Stimulated activated CD4-positive, alpha-beta T cell treated with anti-CD3 and anti-CD28 coated beads, Interleukin-1b, Interleukin-23, amount 100 ng/mL, for 24 hours (primary cell): ENCODE measurements at places on chromosomes 5 and 9.

DNA sequence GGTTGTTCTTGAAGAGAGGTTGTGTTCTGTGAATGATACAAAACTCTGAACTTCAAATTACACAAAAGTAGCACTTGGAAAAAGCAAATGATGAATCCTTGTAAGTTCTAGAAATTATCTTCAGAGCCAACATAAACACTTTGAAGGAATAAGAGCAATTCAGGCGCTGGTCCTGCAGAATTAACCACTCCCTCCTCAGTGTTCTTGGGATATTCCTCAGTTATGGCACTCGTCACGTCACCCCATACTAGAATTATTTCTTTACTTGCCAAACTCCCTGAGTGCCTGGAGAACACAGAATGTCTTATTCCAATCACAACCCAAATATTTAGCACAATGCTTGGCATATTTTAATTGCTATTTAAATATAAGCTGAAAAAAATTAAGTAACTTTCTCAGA is 126.3 kb downstream of the EFNA5 start:
- no peak for DNase-seq

DNA sequence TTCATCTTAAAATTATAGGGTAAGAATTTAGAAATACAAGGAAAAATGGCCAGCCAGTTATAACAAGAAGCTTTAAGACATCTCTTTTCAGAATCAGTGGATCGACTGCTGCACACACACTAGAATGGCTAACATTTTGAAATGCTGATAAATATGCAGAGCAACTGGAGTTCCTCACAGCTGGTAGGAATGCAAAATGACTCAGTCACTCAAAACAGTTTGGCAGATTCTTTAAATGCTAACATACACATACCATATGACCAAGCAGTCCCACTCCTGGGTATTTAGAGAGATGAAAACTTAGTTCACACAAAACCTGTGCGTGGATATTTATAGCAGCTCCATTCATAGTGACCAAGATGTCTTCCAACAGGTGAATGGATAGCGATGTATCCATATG is 23.2 kb upstream of the PSAT1 start:
- DNase-seq: no peak

DNA sequence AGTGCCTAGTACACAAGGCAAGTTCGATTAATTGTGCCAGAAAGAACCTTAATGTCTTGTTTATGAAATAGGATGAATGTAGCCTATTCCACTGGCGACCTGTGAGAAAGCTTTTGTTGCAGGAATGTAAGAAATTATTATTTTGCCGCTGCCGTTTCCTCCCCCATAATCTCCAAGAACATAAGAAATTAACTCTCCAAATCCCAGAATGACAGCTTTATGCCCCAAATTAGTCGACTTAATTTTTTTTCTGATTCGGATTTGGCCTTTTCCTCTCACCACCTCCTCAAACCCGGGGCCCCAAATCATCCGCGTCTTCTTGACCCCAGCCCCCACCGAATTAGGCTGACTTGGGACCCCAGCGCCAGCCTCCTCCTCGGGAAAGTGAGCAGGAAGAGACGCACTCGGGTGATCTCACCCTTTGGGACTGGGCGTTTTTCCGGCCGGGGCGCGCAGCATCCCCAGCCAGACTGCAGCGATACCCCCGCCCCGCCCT is 682 bp upstream of the SPTAN1 start:
- DNase-seq: no peak

- no peak for DNase-seq
Measured at GRCh38 chr5:29758986-29759421, 1434.5 kb upstream of the CDH6 start.

- no peak for DNase-seq
Measured at GRCh38 chr9:86238861-86239770, 20.3 kb downstream of the C9orf153 start.

DNA sequence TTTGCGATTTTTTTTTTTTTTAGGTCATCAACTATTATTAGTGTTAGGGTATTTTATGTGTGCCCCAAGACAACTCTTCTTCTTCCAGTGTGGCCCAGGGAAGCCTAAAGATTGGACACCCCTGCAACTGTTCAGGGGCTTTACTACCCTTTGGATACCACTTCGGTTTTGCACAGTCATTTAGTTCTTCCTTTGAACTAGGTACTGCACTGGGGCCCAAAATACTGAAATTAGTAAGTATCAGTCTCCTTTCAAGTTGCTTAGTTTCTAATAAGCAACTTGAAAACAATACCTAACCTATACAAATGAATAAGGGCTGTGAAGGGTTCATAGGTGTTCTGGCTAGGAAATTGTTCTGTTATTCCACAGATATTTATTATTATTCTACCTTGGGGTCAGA is 45.3 kb downstream of the CWC27 start:
- DNase-seq: no peak

DNA sequence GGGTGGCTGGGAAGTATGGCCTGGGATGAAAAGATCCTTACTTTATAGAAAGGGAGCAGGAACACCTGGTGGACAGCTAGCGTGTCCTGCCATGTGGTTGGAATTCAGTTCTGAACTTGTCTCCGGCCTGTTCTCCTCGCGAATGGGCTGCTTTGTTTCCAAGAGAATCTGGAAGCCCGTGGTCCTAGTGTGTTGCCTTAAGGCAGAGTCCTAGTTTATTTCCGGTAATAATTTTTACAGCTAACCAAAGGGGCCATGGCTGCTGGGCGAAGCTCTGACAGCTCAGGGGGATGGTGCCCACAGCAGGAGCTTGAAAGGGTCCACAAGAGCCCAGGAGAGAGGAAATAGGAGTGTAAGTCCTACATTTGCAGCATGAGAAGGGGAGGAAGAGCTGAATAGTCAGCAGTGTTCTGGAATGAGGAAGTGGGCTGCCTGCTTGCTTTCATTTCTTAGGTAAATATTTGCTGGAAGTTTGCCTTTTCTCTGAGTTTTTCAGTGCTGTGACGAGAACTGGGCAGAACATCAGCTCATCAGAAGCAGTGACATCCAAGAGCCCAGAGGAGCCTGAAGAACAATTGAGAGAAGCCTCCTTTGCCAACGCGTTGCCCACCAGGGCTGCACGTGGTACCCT is 13.1 kb upstream of the IGFBPL1 start:
- no peak for DNase-seq

GRCh38 chr9:33778700-33779351 is 16.5 kb upstream of the PRSS3 start:
- DNase-seq: no peak

GRCh38 chr9:95515272-95516113 is 1.3 kb downstream of the PTCH1 start:
- DNase-seq: no peak

GRCh38 chr9:32603914-32604852 is 31.2 kb upstream of the NDUFB6 start:
- no peak for DNase-seq

GRCh38 chr9:135480940-135481310 is 1.3 kb downstream of the PPP1R26 start:
- DNase-seq: no peak
